ENCODE measurements at places on chromosomes 11 and 22.

DNA sequence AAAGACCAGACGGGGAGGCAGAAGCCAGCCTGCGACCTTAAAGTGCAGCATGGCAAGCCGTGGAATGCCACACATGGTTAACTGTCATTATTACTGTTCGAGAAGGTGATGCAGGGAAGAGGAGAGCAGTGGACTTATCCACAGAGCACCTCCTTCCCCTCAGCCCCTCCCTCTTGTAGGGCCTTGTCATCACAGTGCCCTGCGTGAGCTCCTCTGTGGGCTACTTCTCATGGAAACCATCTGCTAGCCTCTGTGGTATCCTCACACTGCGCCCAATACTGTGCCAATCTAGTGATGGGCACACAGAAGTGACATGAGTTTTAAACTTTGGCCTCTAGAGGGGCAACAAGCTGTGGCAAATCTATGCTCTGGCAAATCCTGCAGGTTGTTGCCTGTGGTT lies 18.2 kb upstream of the CCDC134 start:
- no peaks in the 10 kb centered on the region for H3K27me3 ChIP-seq
- no peak for DNase-seq
- no peaks in the 10 kb centered on the region for H3K4me1 ChIP-seq
- no peak overlapping the region for H3K27ac ChIP-seq
- H3K4me3 ChIP-seq, result no peak overlapping the region

DNA sequence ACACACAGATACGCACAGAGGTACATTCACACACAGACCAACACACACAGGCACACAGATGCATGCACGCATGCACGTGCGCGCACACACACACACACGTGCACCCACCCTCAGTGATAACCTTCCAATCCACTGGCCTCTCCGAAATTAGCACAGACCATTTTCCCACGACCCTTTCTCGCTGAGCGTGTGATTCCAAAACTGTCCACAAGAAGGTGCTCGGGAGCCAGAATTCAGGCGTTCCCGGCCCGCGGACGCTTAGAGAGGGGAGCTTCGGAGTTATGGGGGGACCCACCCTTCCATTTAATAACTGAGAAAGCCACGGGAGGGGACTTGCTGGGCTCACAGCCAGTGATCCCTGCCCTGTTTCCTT lies 33.8 kb upstream of the SLC35C1 start:
- peak overlapping the region; percentile 56 for H3K27ac ChIP-seq
- no peaks in the 10 kb centered on the region for H3K4me1 ChIP-seq
- DNase-seq, result no peak
- H3K36me3 ChIP-seq, result no peaks in the 10 kb centered on the region

DNA sequence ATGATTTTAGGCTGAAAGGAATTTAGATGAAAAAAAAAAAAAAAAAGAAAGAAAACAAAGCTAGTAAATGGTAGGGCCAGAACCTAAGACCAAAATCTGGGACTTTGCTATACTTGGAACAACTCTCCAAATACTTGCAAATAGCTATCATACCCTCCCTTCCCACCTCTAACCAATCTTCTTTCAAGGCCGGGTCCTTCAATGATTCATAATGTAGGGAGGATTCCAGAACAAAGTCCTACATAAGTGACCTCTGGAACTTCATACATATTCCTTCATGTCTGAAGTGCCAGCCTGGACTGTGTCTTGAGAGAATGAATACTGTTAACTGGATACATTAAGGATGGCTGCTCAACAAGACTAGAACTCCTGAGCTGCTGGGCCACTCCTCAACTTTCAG lies 9.9 kb downstream of the STK33 start:
- H3K4me3 ChIP-seq, result no peak overlapping the region
- no peak overlapping the region for H3K27ac ChIP-seq
- no peaks in the 10 kb centered on the region for H3K36me3 ChIP-seq
- DNase-seq, result no peak
- H3K27me3 ChIP-seq, result no peaks in the 10 kb centered on the region
- H3K4me1 ChIP-seq, result no peaks in the 10 kb centered on the region

- H3K4me1 ChIP-seq, result peaks cover 64% of the 10 kb centered on the region
- no peaks in the 10 kb centered on the region for H3K36me3 ChIP-seq
- H3K4me3 ChIP-seq, result no peak overlapping the region
- peak overlapping the region; percentile 99 for H3K27ac ChIP-seq
- no peak for DNase-seq
These were observed 2.5 kb upstream of the POLD4 start for GRCh38 chr11:67355794-67356386.

- H3K36me3 ChIP-seq, result no peaks in the 10 kb centered on the region
- H3K4me1 ChIP-seq, result no peaks in the 10 kb centered on the region
- no peak overlapping the region for H3K27ac ChIP-seq
- H3K4me3 ChIP-seq, result no peak overlapping the region
- no peak for DNase-seq
- H3K27me3 ChIP-seq, result no peaks in the 10 kb centered on the region
These were observed 44.7 kb downstream of the GAB4 start for GRCh38 chr22:16963189-16963945.

DNA sequence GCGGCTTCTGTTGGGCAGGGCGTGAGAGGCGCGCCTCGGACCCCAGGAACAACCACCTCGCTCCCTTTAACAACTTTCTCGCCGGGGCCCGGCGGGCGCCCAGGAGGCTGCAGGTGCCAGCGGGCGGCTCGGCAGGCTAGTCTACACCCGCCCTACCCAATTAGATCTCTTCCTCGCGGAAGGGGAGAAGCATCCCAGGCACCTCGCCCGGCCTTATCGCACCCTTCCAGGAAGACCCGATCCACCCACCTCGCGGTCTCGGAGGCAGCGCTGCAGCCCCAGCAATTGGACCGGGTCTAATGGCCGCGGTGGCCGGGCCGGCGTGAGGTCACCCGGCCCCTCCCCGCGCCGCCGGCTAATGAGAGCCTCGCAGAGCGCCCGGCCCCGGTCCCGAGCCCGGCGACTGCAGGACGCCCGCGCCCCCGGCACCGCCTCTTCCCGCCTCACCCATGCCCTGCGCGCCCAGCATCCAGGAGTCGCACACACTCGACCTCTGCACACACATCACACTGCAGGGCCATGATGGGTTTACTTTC lies at the start of gene PLAAT3:
TSS of gene PLAAT3 (minus strand) at position 298 of the 536 bp plus-strand sequence. CDS start 419 bp downstream, outside the sequence.
- no peaks in the 10 kb centered on the region for H3K36me3 ChIP-seq
- H3K27ac ChIP-seq, result peak within 1 kb of the TSS; percentile 69
- peaks cover 21% of the 10 kb centered on the region for H3K4me1 ChIP-seq
- no peaks in the 10 kb centered on the region for H3K27me3 ChIP-seq

GRCh38 chr22:45212306-45212709 lies 28.4 kb downstream of the KIAA0930 start:
- H3K27ac ChIP-seq, result peak overlapping the region; percentile 74
- peak; percentile 71 for DNase-seq
- H3K27me3 ChIP-seq, result no peaks in the 10 kb centered on the region
- peak overlapping the region; percentile 78 for H3K4me3 ChIP-seq

- H3K27ac ChIP-seq, result no peak overlapping the region
- peaks cover 7% of the 10 kb centered on the region for H3K36me3 ChIP-seq
- DNase-seq, result no peak
- no peaks in the 10 kb centered on the region for H3K27me3 ChIP-seq
- H3K4me1 ChIP-seq, result peaks cover 23% of the 10 kb centered on the region
These were observed 172.0 kb upstream of the MTMR2 start for GRCh38 chr11:96095884-96096303.
